ENCODE measurements at places on chromosomes 5 and 9.

DNA sequence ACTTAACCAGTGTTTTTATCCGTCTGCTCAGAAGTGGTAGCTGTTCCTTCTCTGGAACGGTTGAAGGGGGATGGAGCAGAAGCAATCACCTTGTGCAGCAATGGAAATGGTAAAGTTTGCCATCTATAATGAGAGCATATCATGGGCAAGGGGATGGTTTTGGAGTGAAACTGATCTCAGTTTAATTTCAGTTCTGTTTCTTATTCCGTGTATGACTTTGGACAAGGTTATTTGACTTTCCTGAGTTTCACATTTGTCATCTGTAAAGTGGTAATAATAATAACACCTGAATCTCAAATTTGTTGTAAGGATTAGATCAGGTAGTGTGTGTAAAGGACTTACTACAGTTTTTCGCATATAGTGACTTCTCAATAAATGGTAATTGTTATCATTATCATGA, 106.1 kb downstream of the PCSK1 start:
- DNase-seq, result no peak

DNA sequence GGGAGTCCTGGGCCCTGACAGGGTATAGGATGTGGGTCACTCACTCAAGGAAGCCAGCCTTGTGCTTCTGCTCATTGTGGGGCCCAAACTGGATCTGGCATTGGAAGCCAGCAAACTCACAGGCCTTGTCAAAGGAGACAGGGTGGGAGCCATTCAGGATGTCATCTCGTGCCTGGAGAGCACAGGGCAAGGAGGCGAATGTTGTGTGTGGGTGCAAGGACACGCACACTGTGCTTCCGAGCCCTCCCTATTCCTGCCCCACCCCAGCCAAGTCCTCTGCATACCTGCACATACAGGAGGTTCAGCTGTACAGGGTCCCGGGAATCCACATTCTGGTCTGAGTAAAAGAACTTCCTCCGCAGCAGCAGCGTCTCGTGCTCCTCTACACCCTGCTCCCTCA, 8.1 kb downstream of the TLN1 start:
- DNase-seq, result no peak

GRCh38 chr5:132019857-132020555, 8.5 kb upstream of the ACSL6 start:
- peak; percentile 76 for DNase-seq

DNA sequence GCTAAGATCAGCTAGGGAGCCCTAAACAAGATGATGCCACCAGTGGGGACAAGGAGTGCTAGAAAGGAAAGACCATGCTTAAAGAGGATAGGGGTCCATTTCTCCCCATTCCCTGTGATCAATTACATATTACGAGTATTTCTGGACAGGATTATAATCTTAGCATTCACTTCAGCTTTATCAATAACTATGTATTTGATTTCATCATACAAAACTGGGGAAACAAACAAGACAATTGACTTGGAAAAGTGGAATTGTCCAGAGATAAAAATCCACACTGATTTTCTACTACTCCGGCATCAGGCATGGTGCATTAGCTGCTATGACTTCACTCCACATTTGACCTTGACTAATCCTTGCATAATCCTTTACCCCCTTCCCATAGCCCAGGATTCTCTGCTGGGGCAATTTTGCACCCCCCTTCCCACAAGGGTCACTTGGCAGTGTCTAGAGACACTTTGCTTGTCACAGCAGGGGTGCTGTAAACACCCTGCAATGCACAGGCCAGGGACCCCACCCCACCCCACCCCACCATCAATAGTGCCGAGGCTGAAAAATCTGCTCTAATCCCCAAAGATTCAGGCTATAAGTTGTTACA, 29.9 kb upstream of the UBE2QL1 start:
- DNase-seq, result no peak

GRCh38 chr5:43121913-43122484, 1.3 kb downstream of the ZNF131 start:
- no peak for DNase-seq

GRCh38 chr9:117488659-117489058, 73.8 kb upstream of the ASTN2 start:
- DNase-seq, result no peak

- DNase-seq, result no peak
Observed at GRCh38 chr9:81391457-81391825, 297.9 kb downstream of the TLE1 start.

DNA sequence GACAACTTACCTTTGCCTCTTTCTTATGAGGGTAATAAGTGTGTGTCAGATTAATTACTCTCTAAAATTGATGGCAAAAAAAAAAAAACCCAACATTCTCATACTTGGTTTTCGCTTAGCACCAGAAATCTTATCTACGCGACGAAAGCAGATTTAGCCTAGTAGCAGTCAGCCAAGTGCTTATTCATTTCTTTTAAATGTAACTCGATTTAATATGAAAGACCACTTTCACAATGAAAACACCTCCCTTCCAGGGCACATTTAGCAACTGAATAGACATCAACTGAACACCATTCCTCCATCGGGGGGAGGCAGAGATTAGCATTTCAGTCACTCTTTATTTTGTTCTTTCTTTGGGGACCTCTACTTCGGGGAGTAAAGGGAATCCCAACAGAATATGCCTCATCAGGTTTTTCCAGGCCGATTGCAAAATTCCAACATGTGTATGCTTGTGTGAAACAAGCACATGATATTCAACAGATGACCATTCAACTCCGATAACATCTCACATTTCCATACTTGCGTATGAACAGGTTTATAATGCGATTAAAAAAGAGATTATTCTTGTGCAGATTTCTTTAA, 124.1 kb upstream of the RETREG1 start:
- no peak for DNase-seq

DNA sequence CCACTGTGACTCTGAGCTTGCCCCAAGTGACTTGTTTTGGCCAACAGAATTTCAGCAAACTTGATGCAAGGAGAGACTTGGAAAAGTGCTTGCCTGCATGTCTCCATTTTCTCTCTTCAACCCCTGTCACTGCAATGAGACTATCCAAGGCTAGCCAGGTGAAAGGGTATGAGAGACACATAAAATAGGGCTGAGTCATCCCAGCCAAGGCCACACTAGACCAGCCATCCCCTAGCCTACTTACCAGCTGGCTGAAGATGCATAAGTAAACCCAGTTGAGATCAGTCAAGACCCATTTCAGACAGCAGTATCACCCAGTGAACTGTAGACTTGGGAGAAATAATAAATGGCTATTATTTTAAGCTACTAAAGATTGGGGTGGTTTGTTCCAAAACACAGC, 52.9 kb upstream of the VLDLR start:
- DNase-seq, result no peak

DNA sequence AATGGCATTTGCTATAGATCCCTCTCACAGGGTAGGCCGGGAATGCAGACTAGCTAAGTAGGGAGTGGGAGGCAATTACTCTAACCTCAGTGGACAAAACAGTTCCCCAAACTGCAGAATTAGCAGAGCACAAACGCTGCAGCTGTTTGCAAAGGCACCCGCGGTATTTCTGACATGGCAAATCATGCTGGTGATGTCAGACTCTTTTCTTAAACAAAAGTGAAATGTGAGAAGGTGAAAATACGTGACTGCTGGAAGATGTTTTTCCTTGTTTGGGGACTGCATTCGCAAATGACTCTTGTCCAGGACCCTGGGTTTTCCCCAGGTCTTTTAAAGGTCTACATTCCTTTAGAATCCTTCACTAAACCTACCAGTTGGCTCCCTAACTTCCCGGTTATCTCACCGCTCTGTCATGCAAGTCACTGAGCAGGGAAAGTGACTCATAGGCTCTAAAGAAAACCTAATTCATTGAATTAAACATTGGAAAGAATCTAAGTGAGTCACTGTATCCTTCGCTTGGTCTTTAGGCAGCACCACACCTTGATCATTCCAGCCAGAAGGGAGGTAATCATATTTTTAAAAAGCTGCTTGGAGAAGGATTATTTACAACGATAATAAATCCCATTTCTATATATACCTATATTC, 91.5 kb upstream of the DNAH5 start:
- no peak for DNase-seq

GRCh38 chr9:137757613-137758029, 120.0 kb upstream of the CACNA1B start:
- DNase-seq, result peak; percentile 39

GRCh38 chr9:37958154-37958553, 54.2 kb upstream of the SLC25A51 start:
- DNase-seq, result no peak

- DNase-seq, result no peak
Observed at GRCh38 chr5:78224358-78224757, 70.1 kb downstream of the AP3B1 start.

- DNase-seq, result no peak
Observed at GRCh38 chr5:59648949-59649921, 244.3 kb downstream of the PDE4D start.

- no peak for DNase-seq
Observed at GRCh38 chr9:105223544-105224140, 20.8 kb upstream of the SLC44A1 start.

DNA sequence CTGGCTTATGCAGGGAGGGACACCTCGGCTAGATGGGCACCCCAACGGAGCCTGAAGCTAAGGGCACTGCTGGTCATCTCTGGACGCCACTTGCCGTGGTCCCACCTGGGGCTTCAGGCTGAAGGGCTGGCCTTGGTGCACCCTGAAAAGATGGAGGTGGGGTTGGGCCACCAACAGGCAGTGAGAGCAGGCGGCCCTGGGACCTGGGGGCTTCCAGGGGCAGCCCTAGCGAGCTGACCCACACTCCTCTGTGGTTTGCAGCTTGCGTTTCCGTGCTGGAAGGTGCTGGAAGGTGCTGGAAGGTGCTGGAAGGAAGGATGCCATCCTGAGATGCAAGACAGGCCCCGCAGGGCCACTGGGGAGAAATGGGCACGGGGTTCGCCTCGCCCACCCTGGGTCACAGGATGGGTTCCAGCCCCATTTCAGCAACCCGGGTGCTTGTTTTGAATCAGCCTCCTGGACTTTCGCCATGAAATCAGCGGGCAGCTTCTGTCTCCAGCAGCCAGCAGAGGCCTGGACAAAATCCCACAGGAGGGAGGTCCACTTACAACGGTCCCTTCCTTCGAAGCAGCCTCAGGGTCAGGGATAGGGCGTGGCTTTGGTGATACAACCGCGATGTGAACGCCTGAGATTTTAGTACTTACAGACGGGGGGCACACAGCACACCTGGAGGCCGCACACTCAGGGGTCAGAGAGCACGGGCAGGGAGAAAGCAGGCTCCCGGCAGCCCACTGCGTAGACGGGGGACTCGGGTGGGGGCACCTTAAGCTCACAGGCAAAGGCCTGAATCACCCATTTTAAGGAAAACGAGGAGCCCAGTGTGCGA, 303.1 kb upstream of the IRX4 start:
- DNase-seq, result no peak

GRCh38 chr9:131001990-131002389, 7.0 kb upstream of the LAMC3 start:
- DNase-seq, result no peak

GRCh38 chr9:112866662-112867274, 23.9 kb downstream of the SLC46A2 start:
- DNase-seq, result no peak

DNA sequence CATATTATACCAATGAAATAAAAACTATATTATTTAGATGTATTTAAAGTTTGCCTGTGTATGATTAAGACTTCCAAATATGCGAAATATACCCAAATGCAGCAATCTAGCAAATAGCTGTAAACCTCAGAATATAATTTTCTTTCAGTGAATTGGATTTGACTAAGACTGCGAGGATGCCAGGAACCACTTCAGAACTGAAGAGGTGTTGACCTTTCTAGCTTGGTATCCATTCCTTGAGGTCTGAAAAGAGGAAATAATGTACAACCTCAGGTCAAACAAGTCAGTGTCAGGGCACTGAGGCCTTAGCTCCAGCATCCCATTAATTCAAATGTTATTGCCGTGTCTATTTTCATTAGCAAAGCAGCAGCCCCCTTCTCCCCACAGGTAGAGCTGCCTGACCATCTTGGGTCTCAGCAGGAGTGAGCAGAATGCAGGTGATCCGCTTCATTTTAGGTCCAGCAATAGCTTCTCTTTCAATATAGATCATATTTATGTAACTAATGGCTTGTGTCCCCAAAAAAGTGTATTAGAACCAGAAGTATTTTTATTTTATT, 100.0 kb downstream of the KIAA1958 start:
- no peak for DNase-seq

DNA sequence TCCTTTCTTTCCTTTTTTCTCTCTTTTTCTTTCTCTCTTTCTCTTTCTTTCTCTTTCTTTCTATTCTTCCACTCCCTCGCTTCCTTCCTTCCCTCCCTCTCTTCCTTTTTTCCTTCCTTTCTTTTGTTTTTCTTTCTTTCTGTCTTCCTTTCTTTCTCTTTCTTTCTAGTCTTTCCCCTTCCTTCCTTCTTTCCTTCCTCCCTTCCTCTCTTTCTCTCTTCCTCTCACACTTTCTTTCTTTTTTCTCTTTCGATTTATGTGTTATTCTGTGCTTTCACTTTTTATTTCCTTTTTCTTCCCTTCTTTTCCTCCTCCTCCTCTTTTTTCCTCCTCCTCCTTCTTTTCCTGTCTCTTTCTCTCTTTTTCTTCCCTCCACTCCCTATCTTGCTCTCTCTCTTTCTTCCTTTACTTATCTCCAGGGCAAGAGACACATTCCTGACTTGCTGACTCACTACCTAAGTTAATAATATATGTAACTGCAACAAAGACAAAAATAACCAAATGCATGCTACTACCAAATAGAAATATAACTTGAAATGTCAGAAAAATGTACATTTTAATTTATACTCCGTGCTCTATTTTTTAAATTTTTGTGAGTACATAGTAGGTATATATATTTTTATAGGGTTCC, 445.5 kb downstream of the GABRG2 start:
- DNase-seq, result no peak

GRCh38 chr5:9149988-9150387, 395.9 kb downstream of the SEMA5A start:
- no peak for DNase-seq

DNA sequence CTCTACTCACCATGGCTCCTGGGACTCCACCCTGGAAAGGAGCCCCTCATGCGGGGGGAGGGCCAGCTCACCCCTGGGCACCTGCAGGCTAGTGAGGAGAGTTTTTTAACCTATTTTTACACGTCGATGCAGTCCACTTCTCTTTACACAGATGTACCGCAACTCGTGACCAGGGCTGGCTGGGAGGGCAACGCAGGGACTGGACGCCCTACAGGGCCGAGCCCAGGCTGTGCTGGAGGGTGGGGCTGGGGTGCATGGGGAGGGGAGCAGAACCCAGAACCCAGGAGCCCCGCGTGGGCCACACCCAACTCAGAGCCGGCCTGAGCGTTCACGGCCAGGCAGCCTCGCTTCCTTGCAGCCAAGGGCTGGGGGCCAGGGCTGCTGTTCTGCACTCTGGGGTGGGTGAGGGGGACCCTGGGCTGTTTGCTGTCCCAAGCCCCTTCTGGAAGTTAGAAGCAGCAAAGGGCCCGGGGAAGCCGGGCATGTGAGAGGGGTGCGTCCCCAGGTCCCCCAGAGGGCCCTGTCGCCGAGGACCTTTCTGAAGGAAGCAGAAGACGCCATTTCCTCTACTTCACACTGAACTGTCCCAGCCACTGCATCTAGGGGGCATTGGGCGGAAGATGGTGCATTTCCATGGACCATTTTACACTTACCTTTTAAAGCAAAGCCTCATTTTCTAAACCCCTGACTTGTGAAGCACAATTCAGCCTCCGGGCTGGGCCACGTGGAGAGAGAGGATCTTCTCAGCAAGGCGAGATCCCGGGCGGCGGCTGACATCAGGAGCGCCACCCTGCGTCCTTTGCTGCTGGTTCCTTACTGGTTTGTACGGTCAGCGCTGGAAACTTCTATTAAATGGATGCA, 90.5 kb downstream of the KCNT1 start:
- DNase-seq, result no peak

- DNase-seq, result no peak
Observed at GRCh38 chr5:157290981-157291711, 25.2 kb downstream of the CYFIP2 start.

Data from stimulated activated naive CD4-positive, alpha-beta T cell treated with Interleukin-2 at 50 U/mL for 16 hours (primary cell).